CD8-positive, alpha-beta T cell (primary cell): ENCODE measurements at places on chromosomes 1 and 21.

DNA sequence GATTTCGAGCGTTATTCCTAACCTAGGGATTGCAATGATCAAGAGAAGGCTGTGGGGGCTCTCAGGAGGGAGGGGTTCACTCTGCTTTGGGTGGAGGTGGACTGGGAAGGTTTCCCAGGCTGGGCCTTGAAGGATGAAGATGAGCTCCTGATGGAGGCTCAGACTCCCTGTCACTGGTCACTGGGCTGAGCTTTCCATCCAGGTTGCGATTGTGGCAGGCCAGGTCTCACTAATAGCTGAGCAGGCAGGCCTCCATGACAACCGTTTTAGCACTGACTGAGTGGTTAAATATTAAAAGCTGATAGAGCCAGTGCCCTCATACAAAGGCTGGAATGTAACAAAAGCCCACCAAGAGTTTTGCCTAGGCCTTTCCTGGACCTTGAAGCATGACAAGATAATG lies 36.2 kb upstream of the EFCAB14 start:
- DNase-seq = no peak

GRCh38 chr1:51636764-51637522 lies 20.1 kb downstream of the OSBPL9 start:
- DNase-seq = no peak

DNA sequence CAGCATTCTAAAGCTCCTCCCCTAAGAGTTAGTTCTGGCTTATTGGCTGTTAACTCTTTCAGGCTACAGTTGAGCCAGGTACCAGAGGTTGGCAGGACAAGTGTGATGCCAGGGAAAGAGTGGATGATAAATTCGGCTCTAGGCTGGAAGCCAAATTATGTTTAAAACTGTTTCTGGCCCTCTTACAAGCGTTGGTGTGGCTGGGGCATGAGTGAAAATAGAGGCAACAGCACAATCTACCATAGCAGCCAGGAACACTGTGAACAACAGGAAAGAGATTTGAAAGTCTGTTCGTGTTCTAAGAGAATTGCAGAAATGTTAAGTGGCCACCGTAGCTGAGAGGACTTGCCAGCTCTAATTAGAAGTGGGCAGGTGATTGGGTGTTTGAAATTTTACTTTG lies 84.2 kb downstream of the CDC7 start:
- no peak for DNase-seq

DNA sequence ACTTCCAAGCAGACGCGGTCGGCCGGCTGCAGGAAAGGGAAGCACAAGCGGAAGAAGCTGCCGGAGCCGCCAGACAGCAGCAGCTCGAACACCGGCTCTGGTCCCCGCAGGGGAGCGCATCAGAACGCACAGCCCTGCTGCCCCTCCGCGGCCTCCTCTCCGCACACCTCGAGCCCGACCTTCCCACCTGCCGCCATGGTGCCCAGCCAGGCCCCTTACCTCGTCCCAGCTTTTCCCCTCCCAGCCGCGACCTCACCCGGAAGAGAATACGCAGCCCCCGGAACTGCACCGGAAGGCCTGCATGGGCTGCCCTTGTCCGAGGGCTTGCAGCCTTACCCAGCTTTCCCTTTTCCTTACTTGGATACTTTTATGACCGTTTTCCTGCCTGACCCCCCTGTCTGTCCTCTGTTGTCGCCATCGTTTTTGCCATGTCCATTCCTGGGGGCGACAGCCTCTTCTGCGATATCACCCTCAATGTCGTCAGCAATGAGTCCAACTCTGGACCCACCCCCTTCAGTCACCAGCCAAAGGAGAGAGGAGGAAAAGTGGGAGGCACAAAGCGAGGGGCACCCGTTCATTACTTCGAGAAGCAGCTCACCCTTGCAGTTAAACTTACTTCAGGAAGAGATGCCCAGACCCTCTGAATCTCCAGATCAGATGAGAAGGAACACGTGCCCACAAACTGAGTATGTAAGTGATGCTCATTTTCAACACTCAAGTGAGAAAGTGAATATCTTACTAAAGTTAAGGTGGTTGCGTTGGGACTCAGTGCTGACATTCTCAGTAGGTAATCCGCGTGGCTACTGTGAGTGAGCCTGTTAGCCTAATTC lies 25.5 kb downstream of the UTS2 start:
- peak; percentile 64 for DNase-seq

DNA sequence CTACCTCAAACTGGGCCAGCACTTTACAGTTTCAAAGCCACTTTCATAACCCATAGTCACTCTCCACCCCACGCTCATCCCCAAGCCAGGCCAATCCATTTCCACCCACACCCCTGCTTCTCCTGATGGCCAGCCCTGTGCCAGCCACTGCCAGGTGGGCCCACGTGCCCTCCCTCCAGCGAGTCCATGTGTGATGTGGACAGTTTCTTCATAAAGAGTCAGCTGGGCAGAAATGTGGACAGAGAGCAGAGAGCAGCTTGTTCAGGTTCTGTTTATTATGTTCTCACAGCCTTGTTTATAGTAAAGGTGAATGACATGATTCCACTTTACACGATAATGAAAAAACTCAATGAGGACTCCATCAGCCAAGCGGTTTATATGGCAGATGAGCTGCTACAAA lies 37.4 kb upstream of the RGS16 start:
- no peak for DNase-seq

- no peak for DNase-seq
Observed at GRCh38 chr1:1954831-1955441, 35.9 kb upstream of the TMEM52 start.

DNA sequence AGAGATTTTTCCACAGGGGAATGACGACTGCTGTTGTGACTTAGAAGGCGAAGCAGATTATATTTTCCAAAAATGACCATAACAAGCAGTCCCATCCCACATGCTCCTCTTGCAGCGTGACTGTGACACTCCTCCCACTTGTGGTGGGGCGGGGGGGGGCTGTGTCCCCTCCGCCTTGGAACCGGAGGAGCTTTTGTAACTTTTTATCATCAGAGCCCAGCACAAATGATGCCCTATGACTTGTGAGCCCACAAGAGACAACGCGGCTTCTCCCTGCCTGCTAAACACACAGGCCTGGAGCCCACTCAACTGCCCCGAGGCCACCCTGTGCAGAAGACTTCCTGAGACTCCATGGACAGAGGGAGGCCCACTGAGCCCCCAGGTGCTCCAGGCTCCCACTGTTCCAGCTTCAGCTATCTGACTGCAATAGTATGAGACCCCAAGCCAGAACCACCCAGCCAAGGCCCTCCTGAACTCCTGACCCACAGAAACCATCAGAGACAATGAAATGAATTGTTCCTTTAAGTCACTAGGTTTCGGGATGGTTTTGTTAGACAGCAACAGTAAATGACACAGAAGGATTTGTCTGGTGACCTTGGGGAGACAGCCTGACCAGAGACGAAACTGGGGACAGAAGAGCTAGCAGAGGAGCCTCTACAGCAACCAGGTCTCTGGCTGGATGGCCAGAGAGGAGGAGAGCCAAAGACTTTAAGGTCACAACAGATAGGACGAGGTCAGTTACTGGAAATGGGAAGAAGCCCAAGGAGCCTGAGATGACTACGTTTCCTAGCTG lies 58.8 kb downstream of the CAPZB start:
- no peak for DNase-seq

GRCh38 chr1:234072793-234073192 lies 168.3 kb downstream of the SLC35F3 start:
- DNase-seq = no peak

DNA sequence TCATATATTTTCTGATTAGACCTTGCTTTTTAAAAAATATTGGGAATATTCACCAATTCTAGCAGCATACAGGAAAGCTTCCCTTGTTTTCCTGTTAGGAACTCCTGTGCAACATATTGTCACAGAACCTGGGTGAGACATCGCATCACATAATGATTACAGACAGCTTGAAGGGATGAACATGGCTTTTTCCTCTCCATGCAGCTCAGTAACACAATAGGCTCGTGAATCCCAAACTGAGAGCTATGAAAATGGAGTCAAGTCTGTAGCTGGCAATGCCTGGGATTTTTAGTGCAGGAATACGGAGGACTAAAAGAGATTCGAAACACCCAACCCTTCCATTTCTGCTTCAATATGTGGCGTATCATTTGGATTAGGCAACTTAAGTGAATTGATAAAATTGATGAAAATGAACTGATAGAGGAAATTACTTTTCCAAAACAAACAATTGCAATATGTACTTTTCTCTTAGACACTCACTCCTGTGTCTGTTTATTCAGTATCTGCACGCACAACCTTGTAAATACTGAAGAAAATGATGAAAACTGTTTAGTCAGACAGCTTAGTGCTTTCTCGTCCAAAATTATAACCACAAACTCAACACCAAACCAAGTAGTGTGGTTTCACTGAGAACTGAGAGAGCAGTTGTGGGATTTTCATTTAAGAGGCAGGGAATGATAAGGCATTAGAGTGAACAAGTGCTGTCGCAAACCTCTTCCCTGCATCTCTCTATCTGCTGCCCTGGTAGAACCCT lies 250.4 kb downstream of the PTBP2 start:
- DNase-seq = no peak

GRCh38 chr1:212606395-212607205 lies 2.0 kb upstream of the ATF3 start:
- peak; percentile 63 for DNase-seq

DNA sequence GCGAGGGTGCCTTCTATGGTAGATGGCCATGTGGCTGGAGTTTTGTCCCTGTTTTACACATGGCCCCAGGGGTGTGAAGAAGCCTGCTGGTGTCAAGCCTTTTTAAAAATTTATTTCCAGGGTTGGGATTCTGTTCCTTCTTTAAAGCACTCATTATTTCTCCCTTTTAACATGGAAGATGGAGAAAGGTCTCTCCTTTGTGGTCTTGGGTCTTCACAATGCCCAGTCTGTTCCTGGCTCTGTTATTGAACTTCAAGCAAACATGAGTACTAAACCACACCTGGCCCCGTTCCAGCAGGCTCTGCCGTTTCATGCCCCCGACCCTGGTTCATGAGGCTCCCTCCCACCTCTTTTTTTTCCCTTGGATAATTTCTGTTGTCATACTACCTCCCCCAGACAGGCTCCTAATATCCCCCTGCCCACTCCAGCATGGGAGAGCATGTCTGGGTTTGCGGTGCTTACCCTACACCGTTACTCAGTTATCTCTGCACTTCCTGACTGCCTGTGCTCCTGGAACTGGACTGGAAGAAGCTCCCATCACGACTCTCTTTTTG lies 121.2 kb upstream of the KIAA0040 start:
- no peak for DNase-seq
